Common myeloid progenitor, CD34-positive (primary cell): ENCODE measurements at places on chromosomes 5 and 9.

DNA sequence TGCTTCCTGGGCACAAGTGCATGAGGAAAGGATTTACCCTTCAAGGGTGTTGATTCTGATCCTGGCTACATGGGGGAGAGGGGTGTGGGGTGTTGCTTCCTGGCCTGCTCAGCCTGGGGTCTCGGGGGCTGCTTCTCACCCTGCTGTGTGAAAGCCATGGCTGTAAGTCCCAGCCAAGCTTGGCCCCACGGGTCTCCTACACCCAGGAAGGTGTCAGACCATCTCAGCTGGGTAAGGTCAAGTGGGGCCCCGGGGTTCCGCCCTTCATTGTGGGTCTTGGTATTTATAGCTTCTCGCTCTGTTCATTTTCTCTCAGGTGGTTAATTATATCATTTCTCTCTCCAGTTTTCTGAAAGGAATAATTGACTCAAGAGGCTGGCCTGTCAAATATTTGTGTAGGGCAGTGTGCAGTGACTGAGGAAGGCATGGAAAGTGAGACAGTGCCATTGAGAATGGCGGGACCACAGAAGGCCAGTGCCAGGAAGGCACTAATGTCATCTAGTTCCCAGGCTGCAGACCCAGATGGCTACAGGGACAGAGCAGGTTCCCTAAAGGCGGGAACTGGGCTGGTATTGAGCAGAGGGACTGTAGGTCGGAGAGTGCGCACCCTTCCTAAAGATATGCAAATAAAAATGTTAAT lies 126.0 kb downstream of the FOXD1 start:
- no peak for DNase-seq

DNA sequence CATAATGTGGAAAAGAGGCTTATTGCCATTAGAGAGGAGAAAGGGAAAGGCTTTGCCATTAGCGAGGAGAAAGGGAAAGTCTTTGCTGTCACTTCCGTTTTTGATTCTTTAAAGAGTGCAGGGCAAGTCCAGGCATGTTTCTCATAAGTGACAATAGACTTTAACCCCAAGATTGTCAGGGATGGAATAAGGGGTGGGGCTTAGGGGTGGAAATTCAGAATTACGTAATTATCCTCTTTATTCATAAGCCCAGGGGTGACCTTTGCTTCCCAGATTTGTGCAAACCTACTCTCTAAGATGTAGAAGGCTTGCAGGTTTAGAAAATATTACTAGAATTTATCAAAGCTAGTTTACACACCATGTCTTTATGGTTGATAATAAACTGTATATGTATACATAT lies 2.3 kb upstream of the PLK2 start:
- DNase-seq: no peak

GRCh38 chr5:142248853-142249462 lies 75.9 kb downstream of the SPRY4 start:
- no peak for DNase-seq

GRCh38 chr5:52190737-52191136 lies 597.0 kb upstream of the ITGA1 start:
- no peak for DNase-seq

- no peak for DNase-seq
These were observed 147.6 kb downstream of the ADAMTS6 start for GRCh38 chr5:65334077-65334476.

GRCh38 chr9:20178197-20178596 lies 389.4 kb upstream of the SLC24A2 start:
- no peak for DNase-seq

GRCh38 chr5:77987331-77987730 lies 211.2 kb upstream of the TBCA start:
- no peak for DNase-seq

GRCh38 chr9:16013366-16013765 lies 460.5 kb downstream of the CCDC171 start:
- DNase-seq: no peak

- peak; percentile 39 for DNase-seq
These were observed 199.9 kb upstream of the CDKN2B start for GRCh38 chr9:22208846-22209585.

DNA sequence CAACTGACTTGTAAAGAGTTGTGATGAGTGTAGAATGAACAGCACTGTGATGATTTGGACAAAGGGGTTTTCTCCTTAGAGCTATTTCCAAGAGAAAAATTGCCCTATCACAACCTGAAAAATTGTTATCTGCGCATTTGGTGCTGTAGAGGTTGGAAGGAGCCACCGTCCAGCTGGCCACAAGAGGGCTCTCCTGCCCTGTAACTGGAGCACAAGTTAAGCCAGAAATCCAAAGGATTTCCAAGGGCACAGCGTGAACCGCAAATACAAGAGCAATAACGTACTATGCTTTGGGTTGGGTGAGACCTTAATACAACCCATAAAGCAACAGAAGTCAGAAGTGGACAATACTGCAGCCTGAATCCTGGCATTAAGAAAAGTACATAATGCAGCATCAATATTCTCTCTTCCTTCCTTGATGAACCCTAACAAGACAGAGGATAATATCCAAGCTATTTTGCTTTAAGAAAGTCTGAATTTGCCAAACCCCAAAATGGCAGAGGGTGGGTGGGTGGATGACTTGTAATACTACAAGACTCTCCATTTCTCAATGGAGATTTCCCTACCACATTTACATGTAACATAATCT lies 56.8 kb upstream of the SMIM32 start:
- DNase-seq: peak; percentile 29

GRCh38 chr9:10130061-10130675 lies 482.6 kb downstream of the PTPRD start:
- no peak for DNase-seq

GRCh38 chr9:136660971-136661550 lies 1.7 kb upstream of the EGFL7 start:
- DNase-seq: no peak

GRCh38 chr9:120637919-120638318 lies 58.0 kb upstream of the CDK5RAP2 start:
- no peak for DNase-seq

DNA sequence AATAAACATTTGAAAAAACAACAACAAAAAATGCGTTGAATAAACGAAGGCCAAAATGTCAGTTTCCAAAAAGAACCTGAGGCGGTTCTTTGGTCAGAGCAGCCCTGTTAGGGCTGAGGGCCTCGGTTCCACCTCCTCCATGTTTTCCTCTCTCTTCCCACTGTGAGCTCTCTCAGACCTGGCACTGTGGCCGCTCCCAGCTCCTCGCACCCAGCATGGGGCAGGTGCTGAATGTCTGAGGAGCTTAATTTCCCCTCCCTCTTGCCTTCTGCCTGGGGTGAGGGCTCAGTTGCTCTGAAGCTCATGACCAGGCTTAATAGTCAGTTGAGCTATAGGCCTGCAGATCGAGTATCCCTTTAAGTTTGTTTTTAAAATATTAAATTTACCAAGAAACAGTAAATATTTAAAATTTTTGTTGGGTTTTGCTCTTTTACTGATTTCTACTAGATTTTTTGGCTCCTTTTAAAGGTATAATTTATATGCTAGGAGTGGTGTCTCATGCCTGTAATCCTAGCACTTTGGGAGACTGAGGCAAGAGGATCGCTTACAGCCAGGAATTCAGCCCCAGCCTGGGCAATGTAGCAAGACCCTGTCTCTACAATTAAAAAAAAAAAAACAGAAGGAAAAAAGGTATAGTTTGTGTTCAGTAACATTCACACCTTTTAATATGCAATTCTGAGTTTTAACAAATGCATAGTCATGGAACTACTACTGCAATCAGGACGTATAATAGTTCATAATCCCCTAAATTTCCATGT lies 28.1 kb downstream of the DAPK1 start:
- DNase-seq: no peak

DNA sequence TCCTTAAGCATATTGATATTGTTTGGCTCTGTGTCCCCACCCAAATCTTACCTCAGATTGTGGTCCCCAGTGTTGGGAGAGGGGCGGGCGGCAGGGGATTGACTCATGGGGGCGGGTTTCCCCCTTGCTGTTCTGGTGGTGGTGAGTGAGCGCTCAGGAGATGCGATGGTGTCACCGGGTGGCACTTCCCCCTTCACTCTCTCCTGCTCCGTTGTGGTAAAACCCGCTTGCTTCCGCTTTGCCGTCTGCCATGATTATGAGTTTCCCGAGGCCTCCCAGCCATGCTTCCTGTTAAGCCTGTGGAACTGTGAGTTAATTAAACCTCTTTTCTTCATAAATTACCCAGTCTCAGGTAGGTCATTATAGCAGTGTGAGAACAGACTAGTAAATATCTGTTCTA lies 229.1 kb downstream of the IRX2 start:
- DNase-seq: no peak

DNA sequence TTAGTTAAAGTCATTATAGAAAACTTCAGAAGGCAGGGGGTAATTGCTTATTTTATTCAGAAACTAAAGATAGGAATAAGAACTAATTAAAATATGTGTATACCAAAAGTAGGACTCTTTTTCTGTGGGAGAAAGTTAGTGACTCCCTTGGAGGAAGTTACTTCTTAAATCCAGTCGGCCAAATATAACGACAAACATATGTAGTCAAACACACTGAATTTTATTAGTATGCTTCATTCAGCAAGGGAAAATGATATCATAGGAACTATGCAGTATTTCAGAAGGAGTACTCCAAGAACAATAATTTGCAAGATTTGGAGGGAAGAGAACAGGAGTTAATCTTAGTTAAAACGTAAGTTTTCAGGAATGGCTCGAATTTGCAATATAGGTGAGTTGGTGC lies 432.6 kb downstream of the CYLC2 start:
- no peak for DNase-seq

- no peak for DNase-seq
These were observed 14.4 kb downstream of the ERGIC1 start for GRCh38 chr5:172848419-172848818.

- no peak for DNase-seq
These were observed 82.9 kb downstream of the GRAMD2B start for GRCh38 chr5:126506079-126506478.

DNA sequence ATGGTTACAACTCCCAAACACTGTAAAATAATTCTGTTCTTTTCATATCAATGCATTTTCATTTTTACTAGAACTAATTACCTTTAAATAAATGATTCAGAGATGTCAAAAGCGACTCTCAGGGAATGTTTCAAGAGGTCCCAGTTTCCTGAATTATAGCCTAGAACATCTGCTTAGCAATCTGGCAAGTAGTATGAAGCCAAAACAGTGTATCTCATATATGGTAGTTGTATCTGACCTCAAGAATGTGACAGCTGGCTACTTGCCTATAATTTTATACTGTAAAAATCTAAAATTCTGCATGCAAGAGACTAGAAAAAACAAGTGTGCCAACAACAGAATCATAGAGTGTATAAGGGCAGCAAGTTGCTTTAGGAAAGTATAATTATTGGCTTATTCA lies 187.7 kb upstream of the POU5F2 start:
- DNase-seq: no peak

- no peak for DNase-seq
These were observed 24.8 kb upstream of the OTP start for GRCh38 chr5:77663090-77663863.

GRCh38 chr5:151408591-151409230 lies 38.7 kb upstream of the SLC36A1 start:
- DNase-seq: no peak

GRCh38 chr9:137175345-137175961 lies 3.6 kb upstream of the TMEM210 start:
- peak; percentile 46 for DNase-seq

GRCh38 chr9:111482694-111483438 lies 1.3 kb downstream of the ECPAS start:
- peak; percentile 87 for DNase-seq

DNA sequence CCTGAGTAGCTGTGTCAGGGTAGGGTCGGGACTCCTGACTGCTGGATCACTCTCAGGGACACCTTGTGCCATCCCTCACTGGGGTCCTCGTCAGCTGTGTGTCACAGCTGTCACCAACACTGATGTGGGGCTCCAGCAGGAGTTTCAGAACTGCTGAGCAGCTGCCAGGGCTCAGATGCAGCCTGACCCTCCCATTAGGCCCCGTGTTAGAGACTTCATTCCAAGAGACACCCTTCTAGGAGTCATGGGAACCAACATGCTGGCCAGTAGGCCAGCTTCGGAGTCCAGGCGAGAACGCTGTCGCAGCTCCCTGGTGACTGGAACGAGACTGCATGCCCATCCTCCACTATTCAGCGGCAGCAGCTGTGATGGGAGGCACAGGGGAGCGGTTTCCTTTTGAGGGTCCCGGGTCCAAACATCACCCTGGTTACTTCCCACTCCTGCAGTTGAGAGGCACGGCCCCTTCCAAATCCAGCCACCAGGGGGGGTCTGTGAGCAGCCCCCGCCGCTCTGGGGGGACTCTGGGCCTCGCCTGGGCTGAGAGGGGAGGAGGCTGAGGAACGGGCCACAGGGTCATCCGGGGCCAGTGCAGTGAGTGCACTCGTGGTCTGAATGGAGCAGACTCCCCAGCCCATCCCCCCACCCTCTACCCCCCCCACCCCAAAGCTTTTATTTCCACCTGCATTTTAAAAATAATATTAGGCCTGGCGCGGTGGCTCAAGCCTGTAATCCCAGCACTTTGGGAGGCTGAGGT lies 12.6 kb upstream of the TCF7 start:
- DNase-seq: peak; percentile 75

DNA sequence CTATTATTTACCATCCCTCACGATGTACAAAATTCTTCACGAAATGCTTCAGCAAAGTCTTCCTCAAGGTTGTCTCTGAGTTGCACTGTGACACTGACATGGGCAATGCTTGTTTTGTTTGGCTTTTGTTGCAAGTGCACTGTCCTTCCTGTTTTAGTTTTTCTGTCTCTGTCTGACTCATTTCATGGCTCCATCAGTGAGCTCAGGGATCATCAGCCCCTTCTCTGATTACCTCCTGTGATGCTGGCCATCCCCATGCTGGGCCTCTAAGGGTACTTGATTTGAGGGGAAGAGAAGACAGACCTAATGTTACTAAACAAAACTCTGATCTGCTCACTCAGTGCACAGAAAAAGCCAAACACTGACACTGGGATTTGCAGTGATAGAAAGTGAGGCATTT lies 37.6 kb upstream of the STX17 start:
- DNase-seq: no peak

GRCh38 chr9:128109050-128109709 lies 18.3 kb downstream of the PTGES2 start:
- no peak for DNase-seq

DNA sequence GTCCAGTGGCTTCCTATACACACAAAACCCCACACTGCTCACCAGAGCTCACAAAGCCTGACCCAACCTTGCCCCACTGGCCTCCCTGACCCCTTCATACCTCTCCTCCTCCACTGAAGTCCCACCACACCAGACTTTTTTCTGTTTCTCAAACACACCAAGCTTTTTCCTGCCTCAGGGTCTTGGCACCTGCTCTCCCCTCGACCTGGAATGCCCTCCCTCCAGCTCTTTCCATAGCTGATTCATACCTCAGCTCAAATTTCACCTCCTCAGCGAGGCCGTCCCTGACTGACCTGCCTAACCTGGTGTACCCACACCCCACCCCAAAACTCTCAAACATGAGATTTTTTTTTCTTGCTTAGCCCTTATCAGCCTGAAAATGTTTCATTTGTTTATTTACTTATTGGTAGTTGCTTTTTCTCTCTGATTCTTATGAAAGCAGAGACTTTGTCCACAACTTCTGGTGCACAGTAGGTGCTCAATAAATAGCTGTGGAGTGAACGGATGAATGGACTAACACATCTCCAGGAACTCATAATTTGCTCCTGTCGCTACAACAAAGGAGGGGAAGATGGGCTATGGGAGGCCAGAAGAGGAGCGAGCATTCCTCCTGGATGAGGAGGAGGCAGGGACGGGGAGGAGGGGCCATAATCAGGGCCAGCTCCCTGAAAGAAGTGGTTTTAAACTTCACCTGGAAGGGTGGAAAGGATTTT lies 84.3 kb downstream of the SH3TC2 start:
- no peak for DNase-seq
